Non-pigmented ciliary epithelial cell (primary cell): ENCODE measurements at places on chromosomes 4 and X.

- no peak for DNase-seq
Observed at GRCh38 chr4:101044766-101045165, 302.6 kb downstream of the PPP3CA start.

- no peak for DNase-seq
Observed at GRCh38 chr4:111933703-111934102, 211.6 kb upstream of the FAM241A start.

- no peak for DNase-seq
Observed at GRCh38 chr4:175944126-175944910, 121.3 kb upstream of the WDR17 start.

DNA sequence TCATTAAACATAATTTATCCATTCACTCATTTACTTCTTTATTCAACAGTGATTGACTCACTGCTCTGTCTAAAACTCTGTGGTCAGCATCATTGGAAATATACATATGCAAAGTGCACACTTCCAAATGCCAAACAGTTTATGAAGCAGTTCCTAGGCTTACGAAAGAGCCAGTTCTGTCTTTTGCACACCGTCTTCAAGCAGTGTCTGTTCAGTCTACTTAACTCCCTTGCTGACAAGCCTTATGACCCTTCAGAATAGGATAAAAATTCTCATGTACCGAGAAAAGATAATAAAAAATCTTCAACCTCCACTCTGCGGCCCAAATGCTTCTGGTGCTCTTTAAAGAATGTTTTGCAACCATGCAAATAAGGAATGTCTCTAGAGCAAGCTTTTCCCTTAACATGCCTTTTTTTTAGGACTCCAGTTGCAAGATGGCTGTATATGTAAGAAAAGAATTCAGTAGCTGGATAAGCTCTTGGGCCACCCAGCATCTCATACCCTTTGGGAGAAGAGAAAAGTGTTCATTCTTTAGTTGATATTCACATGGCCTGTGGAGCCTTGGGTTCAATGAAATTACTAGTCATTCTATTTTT is 1037.0 kb upstream of the SLIT2 start:
- no peak for DNase-seq

DNA sequence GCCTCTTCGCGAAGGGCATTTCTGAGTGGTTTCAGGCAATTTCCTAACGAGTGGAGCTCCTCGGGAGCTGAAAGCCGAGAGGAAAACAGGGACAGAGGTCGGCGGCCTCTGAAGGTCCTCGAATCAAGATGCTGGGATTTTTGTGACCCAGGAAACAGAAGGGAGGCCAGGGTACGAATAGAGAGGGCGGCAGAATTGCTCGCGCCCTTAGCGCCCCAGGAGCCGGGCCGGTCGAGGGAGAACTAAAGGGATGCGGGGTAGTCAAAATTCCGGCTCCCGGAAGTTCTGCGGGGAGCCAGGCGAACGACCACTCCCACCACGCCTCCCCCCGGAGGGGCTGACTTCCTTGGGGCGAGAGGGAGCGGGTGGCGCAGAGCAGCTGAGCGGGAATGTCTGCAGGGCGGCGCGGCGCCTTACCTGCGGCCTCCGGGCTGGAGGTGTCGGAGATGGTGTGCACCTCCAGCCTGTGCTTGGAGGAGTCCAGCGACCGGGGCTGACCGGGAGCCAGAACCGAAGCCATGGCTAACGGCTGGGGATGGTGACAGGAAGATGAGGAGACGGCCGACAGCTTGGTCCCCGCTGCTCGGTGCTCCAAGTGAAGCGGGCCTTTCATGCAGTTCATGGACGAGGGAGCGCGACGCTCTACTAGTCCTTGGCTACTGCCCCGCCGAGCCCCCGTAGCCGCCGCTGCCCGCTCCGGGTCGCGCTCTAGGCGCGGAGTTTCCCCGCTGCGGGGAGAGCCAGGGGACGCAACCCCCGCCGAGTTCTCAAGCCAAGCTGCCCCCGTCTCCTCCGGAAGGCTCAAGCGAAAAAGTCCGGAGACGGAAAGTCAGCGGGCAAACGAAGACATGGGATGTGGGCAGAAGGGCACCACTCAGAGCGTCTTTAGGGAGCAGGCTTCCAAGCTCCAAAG is 782 bp downstream of the PITX2 start:
- DNase-seq: no peak
